ENCODE measurements at places on chromosomes 2 and 18. TPM values are rescaled to one million over a fixed set of nuclear protein-coding genes. Genes with fewer than 3 reads are reported as not detected.
A peak's percentile ranks its signal among the peaks of the same experiment; 100 is the strongest.

GRCh38 chr2:26579723-26580040 is 61.5 kb downstream of the CIB4 start:
- no peak for DNase-seq

DNA sequence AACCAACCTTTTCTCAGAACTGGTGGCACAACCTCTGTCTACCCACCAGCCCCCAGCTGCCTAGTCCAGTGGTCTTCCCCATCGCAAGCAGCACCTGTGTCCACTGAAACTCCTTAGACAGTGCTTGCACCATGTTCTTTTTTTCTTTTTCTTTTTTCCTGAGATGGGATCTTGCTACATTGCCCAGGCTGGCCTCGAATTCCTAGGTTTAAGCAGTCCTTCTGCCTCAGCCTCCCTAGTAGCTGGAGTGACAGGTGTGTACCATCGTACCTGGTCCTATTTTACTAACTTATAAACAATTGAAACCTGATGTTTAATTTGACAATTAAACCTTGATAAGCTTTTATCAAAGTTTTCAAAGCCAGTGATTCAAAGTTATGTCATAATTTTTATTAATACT is 30.8 kb downstream of the SANBR start:
- DNase-seq, result no peak

- DNase-seq, result no peak
Observed at GRCh38 chr2:168562971-168563370, 106.9 kb downstream of the CERS6 start.

Gene INPP5D
- total RNA-seq, result 13.3 TPM

- DNase-seq, result no peak
Observed at GRCh38 chr2:43450617-43451016, 145.2 kb downstream of the THADA start.

DNA sequence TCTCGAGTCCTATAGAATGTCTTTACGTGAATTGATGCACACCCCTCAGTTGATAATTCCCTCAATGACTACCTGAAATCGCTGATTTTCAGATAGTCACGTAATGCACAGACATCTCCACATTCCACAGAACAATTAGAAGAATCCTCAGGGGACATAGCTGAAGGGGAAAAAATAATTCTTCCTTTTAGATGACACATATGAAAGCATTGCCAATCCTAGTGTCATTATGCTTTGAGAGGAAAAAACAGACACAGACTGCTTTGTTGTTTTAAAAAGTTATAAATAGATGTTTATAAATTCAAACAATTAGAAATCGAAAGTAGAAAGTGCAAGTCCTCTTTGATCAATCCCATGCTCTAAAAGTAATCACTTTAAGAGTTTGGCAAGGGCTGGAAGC is 100.6 kb upstream of the FN1 start:
- peak; percentile 70 for DNase-seq

DNA sequence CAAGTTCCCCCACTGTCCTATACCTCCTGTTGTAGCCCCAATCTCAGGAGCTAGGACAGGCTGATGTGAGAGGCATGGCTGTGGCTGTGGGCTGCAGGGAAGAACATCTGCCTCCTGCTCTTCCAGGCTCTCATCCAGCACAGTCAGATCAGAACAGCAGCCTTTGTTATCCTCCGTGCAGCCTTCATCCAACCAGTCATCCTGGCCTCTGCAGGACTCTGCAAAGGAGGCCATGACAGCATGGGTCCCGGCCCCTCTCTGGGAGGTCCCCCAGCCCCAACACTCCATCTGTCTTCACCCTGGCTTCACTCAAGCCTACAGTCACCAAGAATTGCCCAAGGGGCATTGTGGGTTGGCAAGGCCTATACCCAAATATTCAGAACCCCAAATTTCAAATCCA is 223.2 kb upstream of the COPS8 start:
- peak; percentile 29 for DNase-seq

DNA sequence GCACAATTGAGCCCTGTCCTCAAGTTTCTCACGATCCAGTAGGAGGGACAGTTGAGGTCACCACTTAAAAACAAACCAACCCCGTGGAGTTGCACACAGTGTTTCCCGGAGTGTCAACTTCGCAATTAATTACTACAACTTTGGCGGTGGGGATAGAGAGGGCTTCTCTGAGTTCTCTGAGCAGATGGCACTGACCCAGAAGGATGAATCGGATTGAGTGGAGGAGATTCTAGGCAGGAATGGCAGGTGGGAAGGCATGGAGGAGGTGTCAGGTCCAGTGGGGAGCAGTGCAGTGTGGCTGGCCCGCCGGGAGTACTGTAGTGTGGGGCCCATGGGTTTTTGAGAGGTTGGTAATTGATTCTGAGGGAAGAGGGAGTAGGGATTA is 12.0 kb downstream of the SIX3 start:
- DNase-seq, result no peak

Gene FRZB
- total RNA-seq, result 0.03 TPM

Gene PROKR1
- total RNA-seq, result not detected

DNA sequence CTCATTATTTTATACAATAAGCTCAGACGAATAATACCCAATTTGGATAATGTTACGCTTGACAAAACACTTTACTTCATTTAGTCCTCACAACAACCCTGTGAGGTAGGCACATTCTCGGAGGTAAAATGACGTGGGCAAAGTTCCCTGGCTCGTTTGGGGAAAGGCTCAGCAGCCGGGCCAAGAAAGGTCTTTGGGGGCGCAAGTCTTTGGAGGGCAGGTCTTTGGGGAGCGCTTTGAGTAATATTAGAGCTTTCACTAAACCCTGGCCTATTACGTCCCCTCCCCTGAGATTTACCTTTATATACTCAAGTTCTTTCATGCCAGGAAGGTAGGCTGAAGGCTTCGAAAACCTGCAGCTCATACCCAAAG is 427 bp downstream of the RBKS start:
- no peak for DNase-seq

Gene C2orf15
- not detected for total RNA-seq

GRCh38 chr2:17878281-17879136 is at the start of gene KCNS3:
Gene KCNS3, plus strand, starts transcription at chr2:17878667. Its CDS starts 52,342 bp downstream, at chr2:17931009.
- peak; percentile 52 for DNase-seq

GRCh38 chr2:11467129-11467649 is 1.2 kb upstream of the E2F6 start:
- DNase-seq, result no peak

DNA sequence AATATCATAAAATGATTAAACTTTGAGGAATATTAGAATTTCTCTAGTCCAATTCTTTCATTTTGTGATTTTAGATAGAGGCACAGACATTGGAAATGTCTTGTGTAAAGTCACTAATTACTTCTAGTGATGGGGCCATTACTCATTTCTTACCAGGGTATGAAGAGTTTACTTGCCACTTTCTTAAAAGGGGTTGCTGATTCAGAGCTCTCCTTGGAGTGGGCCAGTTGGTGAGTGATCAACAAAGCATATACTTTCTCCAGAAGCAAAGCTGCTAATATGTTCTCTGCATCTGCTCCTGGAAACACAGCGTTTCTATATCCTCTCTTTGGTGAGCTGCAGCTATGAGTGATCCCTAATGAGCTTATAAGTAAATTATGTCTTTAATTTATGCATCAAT is 408.9 kb upstream of the LRATD1 start:
- DNase-seq, result no peak

GRCh38 chr18:61541673-61542072 is 208.4 kb downstream of the CDH20 start:
- DNase-seq, result no peak

GRCh38 chr2:224875841-224876240 is 159.7 kb upstream of the CCDC195 start:
- DNase-seq, result no peak

Data from SJSA1 (cell line).